Posterior cingulate gyrus (tissue), 11 donors: ENCODE measurements at places on chromosomes 13 and 19.

GRCh38 chr13:104014803-104015645 is 948.8 kb upstream of the SLC10A2 start:
- DNase-seq: no peak

GRCh38 chr13:112958127-112958989 is 10.7 kb upstream of the MCF2L start:
- no peak for DNase-seq

DNA sequence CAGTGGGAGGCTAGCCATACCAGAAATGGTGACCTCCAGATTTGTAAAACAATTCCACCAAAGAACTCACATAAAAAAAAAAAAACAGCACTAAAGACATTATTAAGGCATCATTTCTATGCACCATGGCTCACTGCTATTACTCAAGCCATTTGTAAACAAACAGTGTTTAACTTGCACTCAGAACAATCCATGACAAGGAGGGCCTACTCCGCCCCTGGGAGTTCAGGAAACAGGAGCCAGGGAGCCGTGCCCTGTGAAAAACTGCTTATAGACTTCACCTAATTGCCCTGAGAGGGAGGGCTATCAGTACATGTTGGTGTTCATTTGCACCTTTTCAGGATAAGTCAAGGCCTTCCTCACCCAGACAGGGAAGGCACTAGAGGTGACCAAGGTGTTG is 103.2 kb downstream of the ZNF429 start:
- no peak for DNase-seq

DNA sequence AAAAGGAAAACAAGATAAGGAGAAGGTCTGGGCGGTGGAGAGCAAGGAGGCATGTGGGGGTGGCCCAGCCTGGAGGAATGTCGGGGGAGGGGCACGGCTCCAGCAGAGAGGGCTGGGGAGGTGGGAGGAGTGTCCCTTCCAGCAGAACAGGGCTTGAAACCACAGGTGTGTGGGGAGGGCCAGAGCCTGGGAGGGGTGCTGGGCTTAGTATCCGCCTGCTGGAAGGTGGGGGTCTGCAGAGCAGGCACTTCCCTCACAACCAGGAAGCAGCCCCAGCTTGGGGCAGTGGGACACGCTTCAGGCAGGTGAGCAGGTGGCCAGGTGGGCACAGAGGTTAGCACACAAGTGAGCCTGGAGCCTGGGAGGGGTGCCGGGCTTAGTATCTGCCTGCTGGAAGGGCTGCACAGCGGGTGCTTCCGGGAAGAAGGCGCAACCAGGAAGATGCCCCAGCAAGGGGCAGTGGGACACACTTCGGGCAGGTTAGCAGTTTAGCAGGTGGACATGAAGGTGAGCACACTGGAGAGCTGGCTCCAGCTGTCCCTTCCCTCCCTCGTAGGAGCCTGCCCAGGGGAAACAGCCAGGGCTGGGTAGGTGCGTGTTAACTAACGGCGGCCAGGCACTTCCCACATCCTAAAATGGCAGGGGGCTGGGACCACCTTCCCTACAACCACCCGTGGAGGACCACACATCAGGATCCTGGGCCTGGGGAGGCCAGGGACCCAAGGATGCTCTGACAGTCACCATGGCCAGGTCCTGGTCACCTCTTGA is 3.0 kb downstream of the GAS6 start:
- no peak for DNase-seq

DNA sequence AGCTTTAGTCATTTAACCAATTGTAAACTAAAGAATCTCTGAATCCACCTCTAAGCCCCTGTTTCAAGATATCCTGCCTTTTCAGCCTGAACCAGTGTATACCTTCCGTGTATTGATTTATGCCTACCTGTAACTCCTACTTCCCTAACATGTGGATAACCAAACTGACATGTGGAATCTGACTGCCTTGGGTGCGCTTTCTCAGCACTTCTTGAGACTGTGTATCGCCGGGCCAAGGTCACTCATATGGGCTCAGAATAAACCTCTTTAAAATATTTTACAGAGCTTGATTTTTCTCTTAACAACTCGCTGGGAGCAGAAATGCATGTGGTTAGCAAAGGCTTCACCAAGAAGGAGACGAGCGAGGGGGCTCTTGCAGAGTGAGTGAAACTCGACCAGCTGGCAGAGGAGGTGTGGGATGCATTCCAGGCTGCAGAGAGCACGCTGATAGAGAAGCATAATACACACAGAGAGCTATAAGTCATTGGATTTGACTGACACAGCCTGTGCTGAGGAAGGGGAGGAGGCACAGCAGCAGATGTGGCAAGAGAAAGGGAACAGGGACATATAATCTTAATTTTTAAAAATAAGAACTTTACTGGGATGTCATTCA is 268.2 kb upstream of the MAB21L1 start:
- no peak for DNase-seq

DNA sequence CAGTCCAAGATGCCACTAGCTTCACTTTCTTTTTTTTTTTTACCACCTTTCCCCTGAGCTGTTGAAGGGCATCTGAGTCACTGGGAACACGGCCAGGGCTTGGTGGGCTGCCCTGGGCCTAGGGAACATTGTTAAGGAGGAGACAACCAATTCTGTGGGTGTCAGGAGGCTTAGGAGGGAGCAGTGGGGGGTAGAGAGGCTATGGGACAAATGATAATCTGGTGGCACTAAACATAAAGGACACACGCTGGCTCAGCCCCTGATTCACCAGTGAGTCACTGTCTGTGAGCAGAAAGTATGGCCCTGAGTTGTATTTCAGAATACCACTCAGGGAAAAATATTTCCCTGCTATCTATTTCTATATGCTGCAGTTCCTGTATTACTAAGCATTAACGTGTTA is 207.8 kb downstream of the DCLK1 start:
- DNase-seq: no peak

GRCh38 chr19:44573183-44573582 is 40.2 kb upstream of the IGSF23 start:
- DNase-seq: no peak

DNA sequence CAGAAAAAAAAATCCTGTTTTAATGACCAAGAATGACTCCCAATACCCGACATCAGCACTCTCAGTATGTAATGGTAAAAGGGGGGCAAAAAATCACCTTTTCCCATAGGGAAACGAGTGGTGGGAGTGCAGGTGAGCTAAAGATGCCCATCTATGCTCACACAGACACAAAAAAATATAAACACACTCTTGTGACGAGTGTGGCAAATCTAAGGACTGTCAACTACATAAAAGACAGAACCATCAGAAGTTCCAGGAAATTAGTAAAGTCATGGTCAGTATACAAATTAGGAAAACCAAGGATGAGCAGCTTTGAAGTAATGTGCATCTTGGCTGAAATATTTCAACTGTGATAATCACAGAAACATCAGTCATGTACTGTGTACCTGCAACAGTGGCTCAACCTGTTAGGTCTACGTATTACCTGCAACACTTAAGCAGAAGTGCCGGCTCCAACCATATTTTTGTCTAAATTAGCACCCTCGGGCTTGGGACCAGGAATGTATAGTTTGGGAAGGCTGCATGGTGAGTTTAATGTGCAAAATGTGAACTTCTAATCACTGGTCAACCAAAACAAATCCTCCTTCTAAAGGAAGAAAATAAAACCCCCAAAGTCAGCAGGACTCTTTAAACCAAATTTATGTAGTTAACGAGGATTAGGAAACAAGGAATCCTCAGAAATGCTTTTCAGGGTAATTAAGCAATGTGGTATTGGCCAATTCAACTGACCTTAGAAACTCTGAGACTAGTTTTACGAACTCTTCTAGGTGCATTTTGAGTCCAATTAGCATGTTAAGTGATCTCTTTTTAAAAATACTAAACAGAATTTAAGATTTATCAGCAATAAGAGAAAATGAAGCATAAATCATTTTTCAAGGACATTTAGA is 24.3 kb downstream of the ANKRD10 start:
- no peak for DNase-seq

- no peak for DNase-seq
Observed at GRCh38 chr19:18137657-18138339, 15.2 kb upstream of the PIK3R2 start.

- no peak for DNase-seq
Observed at GRCh38 chr19:16034180-16034579, 42.1 kb upstream of the TPM4 start.

DNA sequence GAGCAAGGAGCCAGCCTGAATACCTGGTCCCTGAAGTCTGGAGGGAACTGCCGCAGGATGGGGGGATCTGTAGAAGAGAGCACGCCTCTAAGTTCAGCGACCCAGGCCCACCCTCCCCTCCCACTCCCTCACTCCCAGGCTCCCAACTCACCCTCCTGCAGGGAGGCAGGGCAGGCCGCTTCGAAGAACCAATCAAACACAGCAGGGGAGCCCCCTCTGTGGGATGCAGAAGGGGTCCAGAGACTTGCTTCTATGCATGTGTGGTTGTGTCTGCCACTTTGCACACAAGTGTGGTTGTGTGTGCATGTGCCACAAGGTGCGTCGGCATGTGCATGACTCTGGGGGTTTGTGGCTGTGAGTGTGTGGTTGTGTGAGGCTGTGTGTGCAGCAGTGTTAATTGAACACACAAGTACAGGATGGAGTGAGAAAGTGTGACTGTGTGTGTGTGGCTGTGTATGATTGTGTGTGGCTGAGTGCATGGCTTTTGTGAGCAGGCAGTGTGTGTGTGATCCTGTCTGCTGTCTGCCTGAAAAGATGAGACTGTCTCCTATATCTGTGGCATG is 1.7 kb downstream of the DENND1C start:
- no peak for DNase-seq

DNA sequence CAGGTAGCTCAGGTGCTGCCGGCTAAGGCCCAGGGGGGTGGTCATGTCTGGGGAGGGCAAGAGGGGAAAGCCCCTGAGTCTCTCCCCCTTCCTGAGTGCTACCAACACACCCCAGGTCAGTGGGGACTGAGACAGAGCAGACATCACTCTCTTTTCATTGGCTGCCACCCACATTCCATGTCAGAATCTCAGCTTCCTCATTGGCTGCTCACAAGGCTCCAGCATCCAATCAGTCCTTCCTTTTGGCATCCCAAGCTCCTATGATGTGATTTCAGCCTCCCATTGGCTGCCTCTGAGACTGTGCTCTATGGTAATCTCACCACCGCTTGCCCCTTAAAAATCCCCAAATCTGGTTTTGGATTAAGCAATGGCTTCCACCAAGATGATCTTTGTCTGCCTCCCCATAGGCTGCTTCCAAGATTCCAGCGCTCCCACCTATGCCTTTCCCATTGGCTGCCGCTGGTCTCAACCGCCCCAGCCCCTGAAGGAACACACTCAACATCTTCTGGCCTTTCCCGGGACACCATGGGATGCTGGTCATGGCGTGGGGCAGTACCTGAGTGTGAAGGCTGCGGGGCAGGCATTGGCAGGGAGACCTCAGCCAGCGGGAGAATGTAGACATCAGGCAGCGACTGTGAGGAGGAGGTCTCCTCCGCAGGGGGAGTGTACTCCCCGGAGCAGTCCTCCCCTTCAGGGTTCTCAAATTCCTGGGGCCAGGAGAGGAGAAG is 2.0 kb downstream of the LMTK3 start:
- DNase-seq: peak; percentile 77

- no peak for DNase-seq
Observed at GRCh38 chr19:2511570-2511969, 35.6 kb downstream of the GADD45B start.

GRCh38 chr13:51343475-51343874 is 4.0 kb downstream of the SERPINE3 start:
- DNase-seq: no peak

DNA sequence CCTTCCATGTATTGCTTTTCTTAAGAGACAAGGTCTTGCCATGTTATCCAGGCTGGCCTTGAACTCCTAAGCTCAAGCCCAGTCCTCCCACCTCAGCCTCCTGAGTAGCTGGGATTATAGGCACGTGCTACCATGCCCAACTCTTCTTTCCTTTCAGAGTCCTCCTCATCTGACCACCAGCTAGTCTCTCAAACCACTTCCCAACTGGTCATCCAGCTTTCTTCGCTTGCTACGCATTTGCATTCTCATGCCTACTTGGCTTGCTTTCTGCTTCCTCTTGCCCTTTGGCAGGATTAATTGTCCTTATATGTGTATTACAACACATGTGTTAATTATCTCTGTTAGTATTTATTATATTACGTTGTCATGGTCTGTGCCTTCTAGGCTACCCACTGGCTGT is 6.3 kb downstream of the GPR18 start:
- DNase-seq: no peak

GRCh38 chr13:67186995-67187569 is 43.1 kb downstream of the PCDH9 start:
- no peak for DNase-seq

- DNase-seq: no peak
Observed at GRCh38 chr13:66693656-66694055, 536.5 kb downstream of the PCDH9 start.

GRCh38 chr19:28940751-28941500 is 272.0 kb downstream of the UQCRFS1 start:
- DNase-seq: peak; percentile 14

- DNase-seq: no peak
Observed at GRCh38 chr19:46191972-46192371, 37.6 kb upstream of the IGFL1 start.

GRCh38 chr19:8640402-8641004 is 10.1 kb downstream of the NFILZ start:
- DNase-seq: no peak

GRCh38 chr19:10979951-10980381 is 19.1 kb downstream of the SMARCA4 start:
- peak; percentile 93 for DNase-seq

DNA sequence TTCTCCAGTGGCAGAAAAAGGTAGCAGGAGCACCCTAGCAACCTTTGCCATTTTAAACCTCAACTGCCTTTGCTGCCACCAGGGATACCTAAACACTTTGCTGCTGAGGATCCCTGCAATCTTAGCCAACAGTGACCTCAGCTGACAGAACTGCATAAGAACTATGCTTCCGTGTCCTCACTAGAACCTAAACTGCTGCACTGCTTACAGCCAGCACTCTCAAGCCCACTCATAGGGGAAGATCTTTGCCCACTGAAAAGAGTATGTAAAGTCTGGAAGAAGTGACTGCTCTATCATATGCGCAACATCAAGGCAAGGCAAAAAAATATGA is 270.0 kb upstream of the PCDH20 start:
- no peak for DNase-seq

- DNase-seq: peak; percentile 23
Observed at GRCh38 chr19:50486823-50487515, 10.3 kb upstream of the GARIN5A start.

DNA sequence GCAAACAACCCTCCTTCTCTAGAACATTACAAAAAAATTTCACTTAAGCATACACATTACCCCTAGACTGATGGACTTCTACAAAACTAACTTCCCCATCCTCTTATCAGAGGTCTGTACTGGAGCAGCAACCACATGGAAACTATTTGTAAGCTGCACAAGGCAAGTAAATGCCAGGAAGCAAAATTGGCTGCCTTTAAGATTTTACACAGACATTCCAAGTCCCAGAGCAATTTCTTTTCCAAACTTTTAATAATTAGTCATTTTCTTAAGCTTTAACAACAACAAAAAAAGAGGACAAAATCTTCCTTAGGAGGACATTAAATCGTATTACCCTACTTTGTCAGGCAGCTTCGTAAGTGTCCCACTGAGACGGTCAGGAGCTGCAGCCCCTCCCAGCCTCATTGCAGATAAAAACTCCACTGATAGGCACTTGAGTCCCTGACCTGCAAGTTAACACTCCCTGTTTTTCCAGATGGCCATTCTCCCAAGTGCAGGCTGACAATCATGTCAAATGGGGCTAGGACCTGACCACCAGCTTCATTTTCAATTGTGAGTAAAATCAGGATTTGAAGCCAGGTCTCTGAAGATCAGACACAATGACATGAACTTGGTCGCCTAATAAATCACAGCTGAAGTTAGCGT is 680.1 kb downstream of the DIAPH3 start:
- no peak for DNase-seq

GRCh38 chr19:18218600-18218999 is 7.6 kb downstream of the PDE4C start:
- DNase-seq: no peak
